ENCODE measurements at places on chromosomes 2 and 18.

DNA sequence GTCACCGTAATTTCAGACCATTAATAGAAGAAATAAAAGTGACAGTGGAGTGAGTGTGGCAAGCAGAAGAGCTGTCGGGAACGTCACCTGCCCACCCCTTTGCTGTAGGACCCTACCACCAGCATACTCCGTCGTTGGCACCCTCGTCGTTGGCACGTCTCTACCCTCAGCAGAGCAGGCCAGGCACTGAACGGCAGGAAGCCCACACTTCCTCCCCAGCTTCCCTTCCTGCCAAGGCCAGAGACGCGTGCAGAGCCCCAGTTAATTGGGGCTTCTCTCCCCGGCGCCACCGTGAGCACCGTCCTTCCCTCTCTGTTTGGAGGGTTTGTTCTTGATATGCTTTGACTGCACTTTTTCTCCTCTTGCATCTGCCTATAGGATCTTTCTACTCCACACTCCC lies 27.0 kb upstream of the NFATC1 start:
- DNase-seq: no peak

- DNase-seq: no peak
Measured at GRCh38 chr2:168434146-168434545, 21.9 kb upstream of the CERS6 start.

DNA sequence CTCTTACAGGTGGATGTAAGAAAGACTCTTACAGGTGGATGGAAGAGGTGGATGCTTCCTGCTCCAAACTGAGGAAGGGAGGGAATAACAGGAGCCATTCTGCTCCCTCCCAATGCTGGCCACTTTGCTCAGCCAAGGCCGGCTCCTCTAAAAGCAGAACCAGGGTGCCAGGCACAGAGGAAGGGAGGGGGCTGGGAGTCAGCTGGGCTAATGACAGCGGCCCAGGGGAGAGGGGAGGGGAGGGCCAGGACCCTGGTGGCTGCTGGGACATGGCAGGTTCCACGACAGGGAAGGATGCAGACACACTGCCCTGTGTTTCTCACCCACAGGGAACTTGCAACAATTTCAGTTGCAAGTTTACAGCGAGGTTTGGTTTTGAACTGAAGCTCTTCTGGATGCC lies 173.4 kb downstream of the ANAPC1 start:
- DNase-seq: no peak

DNA sequence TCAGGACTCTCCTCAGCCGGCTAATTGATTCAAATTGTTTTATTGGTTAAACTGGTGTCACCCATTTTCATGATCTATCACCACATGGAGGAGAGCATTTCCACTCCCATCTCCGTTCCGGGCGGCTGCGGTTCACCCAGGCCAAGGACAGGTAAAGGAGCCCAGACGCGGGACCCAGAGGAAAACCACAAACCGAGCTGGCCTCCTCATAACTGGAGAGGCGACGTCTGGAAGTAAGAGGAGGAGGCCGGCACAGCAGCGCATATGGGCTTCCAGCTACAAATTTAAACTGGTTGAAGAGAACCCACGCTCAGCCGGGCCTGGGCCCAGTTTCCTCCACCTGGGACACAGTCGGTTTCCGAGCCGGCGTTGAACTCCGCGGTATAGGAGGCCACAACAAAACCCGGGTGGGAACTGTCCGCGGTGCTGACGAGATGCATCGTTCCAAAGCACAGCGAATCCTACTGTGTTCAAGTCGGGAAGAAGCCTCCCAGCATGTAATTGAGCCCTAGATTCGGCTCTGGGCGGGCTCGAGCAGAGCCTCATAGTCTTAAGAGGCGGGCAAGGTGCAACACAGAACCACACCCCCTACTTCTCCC lies 3.0 kb upstream of the SKOR2 start:
- DNase-seq: peak; percentile 48

- DNase-seq: no peak
Measured at GRCh38 chr2:55164534-55165480, 67.3 kb downstream of the CLHC1 start.

DNA sequence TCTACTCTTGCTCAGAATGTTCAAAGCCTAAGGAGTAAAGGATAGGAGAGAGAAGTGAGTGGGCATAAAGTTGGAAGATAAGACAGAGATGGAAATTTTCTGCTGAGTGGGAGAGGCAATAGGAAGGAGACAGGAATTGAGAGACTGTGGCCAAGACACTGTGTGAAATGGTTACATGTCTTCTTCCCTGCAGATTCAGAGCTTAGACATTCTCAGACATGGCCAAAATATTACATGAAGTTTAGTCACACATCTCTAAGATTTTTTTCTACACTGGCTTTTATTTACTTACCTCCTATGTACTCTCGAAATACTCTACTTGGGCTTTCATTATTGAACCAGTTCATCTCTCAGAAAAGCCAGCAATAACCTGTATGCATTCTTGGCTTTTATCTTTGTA lies 363.0 kb upstream of the FANCL start:
- DNase-seq: no peak

GRCh38 chr2:12278217-12278750 lies 438.5 kb upstream of the TRIB2 start:
- no peak for DNase-seq

GRCh38 chr2:182652326-182652725 lies 63.7 kb upstream of the DNAJC10 start:
- DNase-seq: no peak
